ENCODE measurements at places on chromosomes 16 and 17. TPM values are rescaled to one million over a fixed set of nuclear protein-coding genes. Genes with fewer than 3 reads are reported as not detected.
A peak's percentile ranks its signal among the peaks of the same experiment; 100 is the strongest.

Gene B3GNT9
- total RNA-seq, result 2.7 TPM

Gene CCL22
- not detected for total RNA-seq

Gene C17orf100
- 5.6 TPM for total RNA-seq

Gene KRTAP3-1
- total RNA-seq, result not detected

Gene TIGD7
- 5.1 TPM for total RNA-seq

Gene PHKG2
- 46.5 TPM for total RNA-seq

Gene ITGAX
- total RNA-seq, result not detected

Gene TMC5
- total RNA-seq, result 0.18 TPM

Gene GPR179
- total RNA-seq, result 1.1 TPM

- no peak for DNase-seq
These were observed 518.1 kb downstream of the KCNJ2 start for GRCh38 chr17:70687421-70687820.

GRCh38 chr17:9205520-9206409, 184.5 kb downstream of the NTN1 start:
- DNase-seq, result no peak

DNA sequence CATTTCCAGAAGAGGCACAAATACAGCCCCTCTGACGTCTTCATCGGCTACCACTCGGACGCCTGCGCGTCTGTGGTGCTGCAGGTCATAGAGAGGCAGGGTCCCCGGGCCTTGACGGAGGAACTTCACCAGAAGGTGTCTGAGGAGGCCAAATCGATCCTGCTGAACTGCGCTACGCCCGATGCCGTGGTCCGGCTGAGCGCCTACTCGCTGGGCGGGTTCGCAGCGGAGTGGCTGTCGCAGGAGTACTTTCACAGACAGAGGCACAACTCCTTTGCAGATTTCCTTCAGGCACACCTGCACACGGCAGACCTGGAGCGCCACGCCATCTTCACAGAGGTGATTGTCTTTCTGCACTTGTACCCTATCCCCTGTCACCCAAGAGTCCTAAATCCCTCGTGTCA, 67.0 kb upstream of the ENDOV start:
- DNase-seq, result no peak

DNA sequence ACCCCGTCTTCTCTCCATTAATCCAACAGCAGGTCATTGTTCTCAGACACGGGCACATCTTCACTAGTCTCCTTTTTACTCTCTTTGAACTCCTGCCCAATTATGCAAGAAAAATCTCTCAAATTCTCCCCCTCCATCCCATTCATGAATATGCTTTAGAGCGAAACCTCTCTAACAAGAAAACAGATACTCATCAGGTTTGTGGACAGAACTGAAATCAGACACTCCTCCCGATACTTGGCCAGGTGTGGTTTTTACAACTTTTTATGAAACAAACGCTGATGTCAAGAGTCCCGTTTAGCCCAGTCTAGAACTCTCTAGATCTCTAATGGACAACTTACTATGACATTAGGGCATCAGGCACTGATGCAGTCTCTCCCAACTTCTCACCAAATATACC, 40.9 kb downstream of the PIK3R5 start:
- DNase-seq, result no peak

GRCh38 chr17:75459590-75460267, 3.3 kb downstream of the TMEM94 start:
- peak; percentile 53 for DNase-seq

GRCh38 chr17:43917348-43918025, 10.2 kb upstream of the MPP2 start:
- DNase-seq, result no peak

DNA sequence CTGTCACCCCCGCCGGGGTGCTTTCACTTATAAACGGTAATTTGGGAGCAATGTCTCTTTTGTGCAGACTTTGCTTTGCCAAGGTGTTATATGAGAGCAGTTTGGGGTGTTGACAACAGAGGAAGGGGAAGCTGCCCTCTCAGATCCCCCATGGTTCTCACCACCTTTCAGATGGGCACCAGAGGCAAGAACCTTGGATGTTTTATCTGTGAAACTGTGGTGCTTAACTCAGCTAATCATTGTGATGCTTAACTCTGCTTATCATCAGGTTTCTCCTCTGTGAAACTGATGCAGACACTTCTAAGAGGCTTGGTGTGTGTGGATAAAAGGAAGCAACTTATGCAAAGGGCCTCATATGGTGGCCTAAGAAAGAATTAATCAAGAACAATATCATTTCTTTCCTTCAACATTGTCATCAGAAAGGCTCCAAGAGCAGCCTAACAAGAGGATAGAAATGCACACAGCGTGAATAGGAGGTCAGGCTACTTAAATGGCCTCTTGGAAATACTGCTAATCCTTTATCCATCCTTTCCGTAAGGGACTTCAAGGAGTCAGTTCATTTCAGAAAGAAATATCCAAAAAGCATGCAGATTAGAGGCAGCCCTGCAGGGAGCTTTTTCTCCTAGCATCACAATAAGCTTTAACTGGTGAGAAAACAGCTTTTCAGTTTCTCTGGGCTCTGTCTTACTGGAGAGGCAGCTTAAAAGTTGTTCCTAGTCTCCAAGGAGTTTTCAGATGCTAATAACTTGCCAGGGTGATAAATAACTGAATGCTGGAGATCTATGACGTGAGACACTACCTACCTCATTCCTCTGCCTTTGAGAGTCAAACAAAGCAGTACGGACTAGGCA, 55.1 kb upstream of the CLEC3A start:
- no peak for DNase-seq

DNA sequence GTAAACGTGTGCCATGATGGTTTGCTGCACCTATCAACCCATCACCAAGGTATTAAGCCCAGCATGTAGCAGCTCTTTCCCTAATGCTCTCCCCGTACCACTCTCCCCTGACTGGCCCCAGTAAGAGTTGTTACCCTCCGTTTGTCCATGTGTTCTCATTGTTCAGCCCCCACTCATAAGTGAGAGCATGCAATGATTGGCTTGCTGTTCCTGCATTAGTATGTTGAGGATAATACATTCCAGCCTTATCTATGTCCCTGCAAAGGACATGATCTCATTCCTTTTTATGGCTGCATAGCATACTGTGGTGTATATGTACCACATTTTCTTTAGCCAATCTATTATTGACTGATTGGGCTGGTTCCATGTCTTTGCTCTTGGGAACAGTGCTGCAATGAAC, 1294.9 kb upstream of the CDH8 start:
- no peak for DNase-seq

DNA sequence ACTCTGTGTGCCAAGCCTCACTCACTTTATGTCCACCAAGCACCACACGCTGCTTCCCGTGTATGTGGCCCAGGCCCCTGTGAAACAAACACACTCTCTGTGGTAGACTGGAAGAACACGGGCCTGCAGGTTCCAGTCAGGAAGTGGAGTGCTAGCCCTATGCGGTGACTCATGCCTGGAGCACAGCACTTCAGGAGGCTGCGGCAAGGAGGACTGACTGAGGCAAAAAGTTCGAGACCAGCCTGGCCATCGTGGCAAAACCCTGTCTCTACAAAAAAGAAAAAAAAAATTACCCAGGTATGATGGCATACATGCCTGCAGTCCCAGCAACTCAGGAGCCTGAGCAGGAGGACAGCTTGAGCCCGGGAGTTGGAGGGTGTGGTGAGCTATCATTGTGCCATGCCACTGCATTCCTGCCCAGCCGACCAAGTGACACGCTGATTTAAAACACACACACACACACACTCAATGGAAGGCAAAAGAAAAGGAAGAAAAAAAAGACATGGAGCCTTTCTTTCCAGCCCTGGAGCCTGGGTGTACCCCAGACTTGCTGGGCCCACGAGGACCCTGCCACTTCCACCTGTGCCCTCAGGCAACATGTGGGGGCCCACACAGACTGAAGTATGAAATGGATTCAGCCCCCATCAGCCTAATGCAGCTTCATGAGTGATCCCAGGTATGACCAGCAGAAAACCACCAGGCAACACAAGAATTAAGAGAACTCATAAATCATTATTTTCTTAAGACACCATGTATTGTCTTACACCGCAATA, 126.6 kb downstream of the ANKRD11 start:
- no peak for DNase-seq

DNA sequence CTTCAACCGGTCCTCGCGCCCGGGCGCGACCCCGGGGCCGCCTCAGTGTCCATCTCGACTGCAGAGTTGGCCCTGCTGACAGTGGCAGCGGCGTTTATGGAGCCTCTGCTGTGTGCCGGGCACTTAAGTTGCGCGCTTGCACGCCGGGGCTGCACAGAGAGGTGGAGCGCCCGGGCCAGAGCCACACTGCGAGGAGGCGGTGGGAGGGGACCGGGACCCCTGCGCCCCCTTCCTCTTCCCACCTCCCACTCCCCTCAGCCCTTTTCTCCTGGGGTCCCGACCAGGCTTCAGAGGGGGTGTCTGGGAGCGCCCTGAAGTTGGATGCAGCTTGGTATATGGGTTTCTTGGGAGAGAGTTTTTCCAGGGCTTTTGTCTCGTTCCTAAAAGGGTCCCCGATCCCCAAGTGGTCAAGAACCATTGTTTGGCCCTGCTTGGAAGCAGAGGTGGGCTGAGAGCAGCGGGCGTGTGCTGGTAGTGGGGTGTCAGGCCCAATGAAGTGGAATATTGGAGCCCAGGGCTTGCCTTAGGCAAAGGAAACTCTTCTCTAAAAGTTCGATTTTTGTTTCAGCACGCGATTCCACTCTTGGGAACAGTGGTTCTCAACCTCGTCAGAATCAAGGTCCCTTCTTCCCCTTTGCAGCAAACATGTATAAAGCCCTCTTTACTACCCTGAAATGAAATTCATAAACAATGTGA, 605 bp downstream of the MRTFB start:
- DNase-seq, result peak; percentile 45

DNA sequence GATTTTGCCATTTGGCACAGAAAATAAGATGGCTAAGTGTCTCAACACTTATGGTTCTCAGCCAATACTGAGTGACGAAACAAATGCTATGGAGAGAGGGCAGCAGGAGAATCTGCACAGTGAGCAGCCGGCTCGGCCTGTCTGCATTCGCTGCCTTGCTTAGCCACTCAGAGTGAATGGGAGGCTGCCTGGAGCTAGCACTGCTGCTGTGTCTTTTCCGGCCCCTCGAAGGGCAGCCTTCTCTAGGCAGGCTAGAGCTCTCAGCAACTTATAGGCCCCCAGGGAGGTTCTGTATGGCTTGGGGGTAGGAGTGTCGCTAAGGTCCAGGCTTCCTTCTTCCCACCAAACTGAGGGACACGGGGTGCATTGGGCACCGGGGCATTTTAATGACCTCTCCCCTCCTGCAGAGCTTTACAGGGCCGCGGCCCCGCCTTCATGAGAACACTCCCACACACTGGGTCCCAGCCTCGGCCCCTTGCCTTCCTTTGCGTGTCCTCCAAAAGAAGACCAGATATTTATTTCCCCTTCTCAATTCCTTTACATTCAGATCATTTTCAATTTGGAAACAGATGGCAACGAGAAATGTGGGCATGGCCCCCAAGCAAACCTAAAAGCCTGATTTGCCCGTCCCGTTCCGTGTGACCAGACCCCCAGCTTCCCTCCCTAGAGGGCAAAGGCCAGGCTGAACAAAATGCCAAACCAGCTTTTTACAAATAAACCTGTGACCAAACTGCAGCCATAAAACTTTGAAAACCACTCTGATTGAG, 670.9 kb downstream of the TOX3 start:
- DNase-seq, result no peak

DNA sequence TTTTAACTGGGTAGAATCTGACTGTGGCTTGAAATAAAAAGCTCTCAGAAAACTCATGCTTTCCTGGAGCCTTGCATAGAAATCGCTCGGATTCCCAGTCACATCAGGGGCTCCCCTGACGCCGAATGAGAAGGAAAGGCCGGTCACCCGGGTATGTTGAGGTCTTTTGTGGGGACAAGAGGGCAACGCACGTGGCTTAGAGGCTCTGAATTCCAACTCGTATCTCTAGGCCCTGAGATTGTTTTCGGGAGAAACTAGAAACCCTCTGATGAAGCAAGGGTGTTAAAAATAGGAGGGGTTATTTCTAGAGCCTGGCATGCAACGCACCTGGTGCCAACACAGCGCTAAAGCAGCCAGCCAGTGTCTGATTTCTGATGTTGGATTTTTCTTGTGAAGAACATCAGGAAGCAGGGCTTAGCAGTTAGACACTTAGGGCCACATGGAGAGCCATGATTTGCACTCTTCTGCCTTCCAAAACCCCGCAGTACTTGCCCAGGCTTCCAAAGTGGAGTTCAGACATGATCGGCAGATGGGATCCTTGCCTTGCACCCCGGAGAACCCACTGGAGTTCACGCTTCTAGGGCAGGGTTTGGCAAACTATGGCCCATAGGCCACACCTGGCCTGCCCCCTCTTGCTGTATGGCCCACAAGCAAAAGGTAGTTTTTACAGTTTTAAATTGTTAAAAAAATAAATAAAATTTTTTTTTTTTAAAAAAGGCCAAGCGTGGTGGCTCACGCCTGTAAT, 12.6 kb downstream of the CACNG1 start:
- peak; percentile 16 for DNase-seq

GRCh38 chr16:6964679-6965078, 368.0 kb upstream of the RBFOX1 start:
- DNase-seq, result no peak

GRCh38 chr16:86052115-86052670, 153.2 kb downstream of the IRF8 start:
- DNase-seq, result no peak

GRCh38 chr16:8581831-8582580, 8.3 kb downstream of the TMEM114 start:
- peak; percentile 34 for DNase-seq

GRCh38 chr17:45131616-45132319, 547 bp downstream of the PLCD3 start:
- peak; percentile 63 for DNase-seq

GRCh38 chr16:88866151-88866920, at the start of gene PABPN1L:
Gene PABPN1L, minus strand, starts transcription at chr16:88866660. Its CDS starts 54 bp downstream, at chr16:88866606.
- no peak for DNase-seq

DNA sequence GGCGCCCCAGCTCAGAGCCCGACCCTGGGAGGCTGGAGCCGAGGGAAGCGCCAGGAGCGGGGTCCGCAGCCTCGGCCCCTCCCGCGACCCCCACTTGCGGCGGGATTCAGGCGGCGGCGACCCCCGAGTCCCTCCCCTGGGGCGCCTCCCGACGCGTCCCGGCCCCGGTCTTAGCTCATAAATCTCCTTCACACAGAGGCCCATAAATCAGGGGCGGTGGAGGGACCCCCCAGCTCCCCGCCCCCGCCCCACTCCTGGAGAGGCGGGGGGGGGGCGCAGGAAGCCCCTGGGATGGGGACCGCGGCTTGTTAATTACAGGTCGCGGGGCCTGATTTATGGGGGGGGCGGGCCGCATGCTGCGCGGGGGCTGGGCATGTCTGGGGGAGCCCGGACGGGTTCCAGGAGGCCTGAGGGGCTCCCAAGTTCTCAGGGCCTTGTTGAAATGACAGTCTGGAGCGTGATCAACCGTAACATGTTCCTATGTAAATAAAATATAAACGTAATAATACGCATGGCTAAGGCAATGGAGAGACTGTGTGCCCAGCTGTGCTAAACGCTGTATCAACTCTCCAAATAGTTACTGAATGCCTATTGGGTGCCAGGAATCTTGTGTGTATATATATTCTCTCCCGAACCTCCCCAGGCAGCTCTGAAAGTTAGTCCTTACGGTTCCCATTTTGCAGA, 10.0 kb upstream of the BHLHA9 start:
- no peak for DNase-seq

DNA sequence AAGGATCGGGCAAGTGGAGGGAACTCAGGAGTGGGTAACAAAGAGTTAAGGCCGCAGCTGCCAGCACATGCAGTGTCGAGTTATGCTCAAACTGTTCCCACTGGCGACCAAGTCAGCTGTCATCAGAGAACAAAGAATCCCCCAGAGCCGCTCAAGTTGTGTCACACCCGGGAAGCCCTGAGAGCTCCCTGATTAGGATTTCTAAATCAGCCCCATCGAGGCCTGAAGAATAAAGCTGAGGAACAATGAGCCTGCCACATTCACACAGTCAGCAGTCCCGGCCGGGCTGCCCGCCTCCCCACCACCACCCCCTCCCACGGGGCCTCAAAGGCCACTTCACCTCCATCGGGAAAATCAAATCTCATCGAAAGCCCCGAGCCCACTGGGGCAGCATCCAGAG, 84.5 kb downstream of the SOX9 start:
- DNase-seq, result no peak

Data from OCI-LY7 (cell line).